NCI-H2171 (cell line): ENCODE measurements at places on chromosomes 7 and 10.

GRCh38 chr7:12809476-12809875 lies 122.0 kb downstream of the ARL4A start:
- no peak for DNase-seq

GRCh38 chr10:85976267-85976793 lies 390.3 kb downstream of the GRID1 start:
- DNase-seq: no peak

DNA sequence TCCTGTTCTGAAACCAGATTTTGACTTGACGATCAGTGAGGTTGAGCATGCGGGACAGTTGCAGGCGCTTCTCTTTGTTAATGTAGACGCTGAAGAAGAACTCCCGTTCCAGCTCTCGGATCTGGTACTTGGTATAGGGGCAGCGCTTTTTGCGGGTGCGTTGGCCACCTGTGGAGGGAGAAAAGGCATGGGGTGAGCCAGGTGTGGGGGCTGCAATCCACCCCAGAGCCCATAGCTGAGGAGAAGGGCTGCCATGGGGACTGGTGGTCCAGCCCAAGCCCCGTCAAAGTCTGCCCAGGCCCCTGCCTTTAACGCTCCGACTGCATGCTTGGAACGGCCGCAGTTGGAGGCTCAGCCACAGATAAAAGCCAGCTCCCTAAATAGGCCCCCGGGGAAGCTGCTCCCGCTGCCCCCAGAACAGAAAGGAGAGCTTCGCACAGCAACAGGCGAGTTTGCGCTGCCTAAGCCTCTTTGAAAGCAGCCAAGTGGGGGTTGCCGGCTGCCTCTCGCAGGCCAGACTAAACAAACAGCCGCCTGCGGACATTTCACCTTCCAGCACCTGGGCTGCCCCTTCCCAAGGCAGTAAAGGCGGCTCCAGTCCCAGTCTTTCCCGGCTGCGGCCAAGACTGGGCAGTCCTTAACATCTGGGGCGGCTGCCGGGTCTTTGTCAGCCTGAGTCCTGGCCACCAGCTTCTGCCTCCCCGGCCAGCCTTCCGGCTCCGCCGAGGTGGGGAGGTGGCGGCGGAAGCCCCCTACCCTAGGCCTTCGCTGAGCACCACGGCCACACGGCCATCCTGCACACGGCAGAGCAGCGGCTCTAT lies 2.0 kb downstream of the HOXA11 start:
- DNase-seq: no peak

DNA sequence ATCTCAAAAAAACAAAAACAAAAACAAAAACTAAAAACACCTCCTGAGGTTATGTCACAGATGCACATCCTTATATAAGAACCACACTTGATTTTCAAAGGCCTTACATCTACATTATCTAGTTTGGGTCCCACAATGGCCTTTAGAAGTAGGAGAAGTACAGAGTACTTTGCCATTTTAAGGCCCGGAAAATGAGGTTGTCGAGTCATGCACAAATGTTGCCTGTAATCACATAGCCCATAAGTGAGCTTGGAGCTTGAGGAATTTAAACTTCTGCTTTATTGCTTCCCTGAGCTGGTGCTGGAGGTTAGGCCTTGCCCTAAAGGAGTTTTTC lies 9.7 kb upstream of the MKRN1 start:
- no peak for DNase-seq

GRCh38 chr7:158647475-158647792 lies 57.2 kb downstream of the NCAPG2 start:
- no peak for DNase-seq

- no peak for DNase-seq
Measured at GRCh38 chr10:80632742-80633141, 95.0 kb downstream of the SH2D4B start.

GRCh38 chr10:1715821-1716220 lies 21.5 kb downstream of the ADARB2 start:
- no peak for DNase-seq

- DNase-seq: no peak
Measured at GRCh38 chr10:27482984-27483956, 20.8 kb upstream of the RAB18 start.

GRCh38 chr10:124541076-124541903 lies 79.7 kb downstream of the LHPP start:
- no peak for DNase-seq

DNA sequence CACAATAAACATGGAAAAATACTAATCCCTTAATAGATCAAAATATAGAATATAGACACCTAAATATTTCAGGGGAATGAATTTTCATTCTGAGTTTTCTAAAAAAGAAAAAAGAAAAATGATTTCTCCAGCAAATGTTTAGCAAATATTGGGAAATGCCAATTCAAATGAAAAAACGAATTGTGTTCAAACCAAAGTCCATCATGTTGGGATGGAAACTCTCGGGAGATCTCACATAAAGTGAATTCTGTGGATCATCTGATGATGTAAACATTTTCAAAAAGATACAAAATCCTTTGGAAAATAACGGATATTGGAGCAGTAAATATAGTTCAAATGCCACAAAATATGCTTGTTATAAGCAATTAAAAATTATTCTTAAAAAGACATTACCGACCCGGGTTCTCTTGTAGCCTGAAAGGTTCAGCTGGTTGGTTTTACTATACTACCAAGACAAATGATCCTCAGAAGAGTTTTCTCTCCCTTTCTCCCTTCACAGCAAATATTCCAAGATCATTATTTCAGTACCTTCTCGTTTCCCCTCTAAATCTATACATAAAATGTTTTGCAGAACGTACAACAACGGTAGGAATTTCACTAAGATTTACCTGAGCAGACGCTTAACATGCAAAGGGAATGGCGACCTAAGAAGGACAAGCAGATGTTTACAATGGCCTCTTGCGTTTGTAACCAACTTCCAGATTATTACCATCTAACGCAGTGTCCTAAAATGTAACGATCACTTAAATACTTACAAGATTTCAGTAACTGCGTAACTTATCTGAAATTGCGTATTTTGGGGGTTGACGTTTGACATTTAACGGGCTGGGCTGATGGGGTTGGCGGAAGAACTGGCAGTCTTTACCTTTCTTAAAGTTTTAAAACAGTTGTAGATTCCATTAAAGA lies 2.5 kb downstream of the HOXA13 start:
- DNase-seq: no peak

- no peak for DNase-seq
Measured at GRCh38 chr10:92757066-92757710, 67.4 kb downstream of the HHEX start.

- DNase-seq: no peak
Measured at GRCh38 chr10:48517482-48517881, 87.4 kb downstream of the ARHGAP22 start.

GRCh38 chr7:5424749-5425506 lies 1.3 kb upstream of the TNRC18 start:
- no peak for DNase-seq

- DNase-seq: no peak
Measured at GRCh38 chr10:103433858-103434257, 18.3 kb downstream of the CALHM2 start.
